ENCODE measurements at places on chromosomes 5 and 9.

- no peak for DNase-seq
Measured at GRCh38 chr9:76336027-76336426, 58.2 kb downstream of the RFK start.

- no peak for DNase-seq
Measured at GRCh38 chr5:106699198-106699597, 971.5 kb downstream of the EFNA5 start.

- no peak for DNase-seq
Measured at GRCh38 chr5:91027405-91028139, 355.5 kb downstream of the ARRDC3 start.

- no peak for DNase-seq
Measured at GRCh38 chr5:170248172-170248930, 15.6 kb downstream of the C5orf58 start.

- DNase-seq, result peak; percentile 88
Measured at GRCh38 chr9:96417051-96417586, 1.1 kb downstream of the ZNF367 start.

- no peak for DNase-seq
Measured at GRCh38 chr9:113558632-113559502, 95.3 kb downstream of the RGS3 start.

- DNase-seq, result no peak
Measured at GRCh38 chr5:21238786-21239185, 1250.8 kb upstream of the CDH18 start.

DNA sequence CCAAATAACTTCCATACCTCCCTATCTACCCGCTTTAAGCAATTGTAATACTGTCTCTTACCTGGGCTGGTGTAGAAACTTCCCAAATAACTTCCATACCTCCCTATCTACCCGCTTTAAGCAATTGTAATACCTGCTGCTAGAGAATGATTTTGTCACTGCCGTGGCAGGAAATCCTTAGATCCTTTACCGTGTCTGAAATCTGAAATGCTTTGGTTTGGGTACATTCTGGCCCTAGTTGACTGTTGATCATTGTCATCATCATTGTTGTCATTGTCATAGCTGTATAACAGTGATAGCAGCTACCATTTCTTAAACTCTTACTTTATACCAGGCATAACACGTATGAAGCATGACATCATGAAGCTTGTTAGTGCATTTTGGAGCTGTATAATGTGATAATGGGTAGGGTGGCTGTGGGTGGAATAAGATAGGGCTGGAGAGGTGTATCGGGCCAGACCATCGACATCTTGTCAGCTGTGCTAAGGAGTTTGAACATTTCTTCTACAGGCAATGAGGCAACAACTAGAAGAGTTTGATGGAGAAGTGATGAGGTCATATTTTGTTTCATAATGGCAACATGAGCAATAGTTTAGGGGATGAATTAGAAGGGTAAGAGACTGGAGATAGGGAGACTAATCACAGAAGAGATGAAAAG is 15.7 kb downstream of the PIP5K1B start:
- no peak for DNase-seq

DNA sequence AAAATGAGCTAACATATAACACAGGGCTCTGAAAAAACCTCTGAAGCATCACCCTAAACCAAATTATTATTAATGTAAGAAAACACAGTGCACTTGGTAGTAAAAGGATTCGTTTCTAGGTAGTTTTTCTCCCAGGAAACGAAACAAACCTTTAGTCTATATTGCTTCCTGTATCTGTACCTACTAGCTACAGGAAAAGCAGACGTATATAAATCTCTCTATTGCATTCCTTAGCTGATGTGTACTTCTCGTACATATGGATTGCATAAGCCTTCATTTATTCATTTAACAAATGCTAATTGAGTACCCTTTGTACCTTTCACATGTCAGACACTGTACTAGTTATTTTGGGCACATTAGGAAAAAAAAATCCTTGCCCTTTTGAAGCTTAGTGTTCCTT is 85.0 kb upstream of the RASA1 start:
- no peak for DNase-seq

GRCh38 chr9:4967523-4967922 is 17.5 kb upstream of the JAK2 start:
- no peak for DNase-seq

GRCh38 chr9:110996436-110997220 is 41.6 kb downstream of the LPAR1 start:
- no peak for DNase-seq

DNA sequence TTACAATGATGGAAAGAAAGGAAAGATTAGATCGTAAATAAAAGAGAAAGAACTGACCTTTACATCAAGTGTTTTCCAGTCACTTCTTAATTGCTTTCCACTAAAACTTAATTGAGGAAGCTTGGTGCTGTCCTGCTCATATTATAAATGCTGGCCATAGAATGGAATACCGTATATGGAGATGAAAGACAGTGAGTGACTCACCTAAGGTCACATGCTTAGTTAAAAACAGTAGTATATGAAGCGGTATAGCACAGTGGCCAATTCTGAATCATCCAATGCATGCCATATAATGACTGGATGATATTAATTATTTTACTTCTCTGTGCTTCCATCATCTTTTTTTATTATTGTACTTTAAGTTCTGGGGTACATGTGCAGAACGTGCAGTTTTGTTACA is 482.4 kb upstream of the SGCD start:
- no peak for DNase-seq

All from stimulated activated CD4-positive, alpha-beta T cell treated with anti-CD3 and anti-CD28 coated beads, Interleukin-4, amount 100 ng/mL, for 48 hours (primary cell).